ENCODE measurements at places on chromosomes 16 and 17. TPM values are rescaled to one million over a fixed set of nuclear protein-coding genes. Genes with fewer than 3 reads are reported as not detected.

CCL17 gene
- total RNA-seq, result not detected

CCDC102A gene
- 4.2 TPM for total RNA-seq

GNG13 gene
- total RNA-seq, result not detected

ZKSCAN2 gene
- total RNA-seq, result 4.5 TPM

DNA sequence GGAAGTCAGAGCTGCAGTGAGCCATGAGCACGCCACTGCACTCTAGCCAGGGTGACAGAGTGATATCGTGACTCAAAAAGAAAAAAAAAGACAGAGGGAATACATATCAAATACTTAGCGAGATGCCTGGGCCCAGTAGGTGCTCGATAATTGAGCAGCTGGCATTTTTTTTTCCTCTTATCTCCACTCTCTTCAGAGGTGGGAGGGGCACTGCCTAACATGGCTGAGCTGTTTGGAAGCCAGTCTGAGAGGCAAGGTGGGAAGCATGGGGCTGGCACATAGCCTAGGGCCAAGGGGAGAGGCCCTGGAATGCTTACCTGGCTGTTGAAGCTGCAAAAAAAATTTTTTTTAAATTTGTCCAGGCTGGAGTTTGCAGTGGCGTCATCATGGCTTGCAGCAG, 38.4 kb downstream of the HIC1 start:
- no peak for DNase-seq

DNA sequence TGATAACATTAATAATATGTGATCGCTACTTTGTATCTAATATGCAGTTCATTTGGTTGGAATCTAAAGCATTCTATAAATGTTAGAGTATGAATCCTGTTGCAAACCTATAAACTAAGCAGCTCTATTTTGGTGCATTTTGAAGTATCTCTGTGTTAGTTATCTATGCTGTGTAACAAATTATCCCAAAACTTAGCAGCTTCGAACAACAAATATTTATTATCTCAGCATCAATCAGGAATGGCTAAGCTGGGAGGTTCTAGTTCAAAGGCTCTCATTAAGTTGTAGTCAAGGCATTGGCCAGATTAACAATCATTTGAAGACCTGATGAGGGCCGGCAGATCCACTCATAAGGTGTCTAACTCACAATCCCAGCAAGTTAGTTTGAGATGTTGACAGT, 10.1 kb upstream of the MSI2 start:
- DNase-seq, result no peak

DNA sequence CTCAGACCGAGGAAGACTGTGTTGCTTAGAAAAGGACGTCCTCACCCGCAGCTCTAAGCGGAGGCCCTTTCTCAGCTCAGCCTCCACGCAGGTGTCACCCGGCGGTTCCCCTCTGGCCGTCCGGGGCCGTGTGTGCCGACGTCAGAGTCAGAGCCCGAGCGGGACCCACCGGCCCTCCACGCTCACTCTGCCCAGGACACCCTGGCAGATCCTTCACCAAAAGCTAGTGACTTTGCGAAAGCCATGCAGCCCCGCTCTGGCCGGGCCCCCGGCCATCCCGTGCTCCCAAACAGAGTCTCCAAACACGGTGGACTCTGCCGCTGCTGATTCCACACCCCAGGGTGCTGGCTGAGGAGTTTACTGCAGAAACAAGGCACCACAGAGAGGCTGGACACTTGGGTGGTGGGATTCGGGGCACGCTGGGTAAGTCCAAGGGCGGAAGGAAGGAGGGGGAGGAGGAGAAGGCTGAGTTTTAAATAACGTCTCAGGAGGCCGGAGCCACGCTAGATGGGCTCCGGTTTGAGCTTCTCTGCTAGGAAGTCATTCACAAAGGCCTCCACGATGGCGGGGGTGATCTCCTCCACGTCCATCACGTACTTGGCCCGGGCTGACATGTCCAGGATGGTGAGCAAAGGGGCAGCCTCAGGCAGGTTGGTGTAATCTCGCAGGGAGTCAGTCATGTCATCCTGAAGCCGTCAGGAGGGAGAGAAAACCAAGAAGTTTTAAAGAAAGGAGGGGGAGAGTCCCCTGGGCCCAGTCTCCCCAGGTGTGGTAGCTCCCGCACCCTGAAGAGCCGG, 18.5 kb downstream of the MRM3 start:
- no peak for DNase-seq

- DNase-seq, result no peak
Measured at GRCh38 chr16:4633910-4634635, 9.4 kb downstream of the MGRN1 start.

DNA sequence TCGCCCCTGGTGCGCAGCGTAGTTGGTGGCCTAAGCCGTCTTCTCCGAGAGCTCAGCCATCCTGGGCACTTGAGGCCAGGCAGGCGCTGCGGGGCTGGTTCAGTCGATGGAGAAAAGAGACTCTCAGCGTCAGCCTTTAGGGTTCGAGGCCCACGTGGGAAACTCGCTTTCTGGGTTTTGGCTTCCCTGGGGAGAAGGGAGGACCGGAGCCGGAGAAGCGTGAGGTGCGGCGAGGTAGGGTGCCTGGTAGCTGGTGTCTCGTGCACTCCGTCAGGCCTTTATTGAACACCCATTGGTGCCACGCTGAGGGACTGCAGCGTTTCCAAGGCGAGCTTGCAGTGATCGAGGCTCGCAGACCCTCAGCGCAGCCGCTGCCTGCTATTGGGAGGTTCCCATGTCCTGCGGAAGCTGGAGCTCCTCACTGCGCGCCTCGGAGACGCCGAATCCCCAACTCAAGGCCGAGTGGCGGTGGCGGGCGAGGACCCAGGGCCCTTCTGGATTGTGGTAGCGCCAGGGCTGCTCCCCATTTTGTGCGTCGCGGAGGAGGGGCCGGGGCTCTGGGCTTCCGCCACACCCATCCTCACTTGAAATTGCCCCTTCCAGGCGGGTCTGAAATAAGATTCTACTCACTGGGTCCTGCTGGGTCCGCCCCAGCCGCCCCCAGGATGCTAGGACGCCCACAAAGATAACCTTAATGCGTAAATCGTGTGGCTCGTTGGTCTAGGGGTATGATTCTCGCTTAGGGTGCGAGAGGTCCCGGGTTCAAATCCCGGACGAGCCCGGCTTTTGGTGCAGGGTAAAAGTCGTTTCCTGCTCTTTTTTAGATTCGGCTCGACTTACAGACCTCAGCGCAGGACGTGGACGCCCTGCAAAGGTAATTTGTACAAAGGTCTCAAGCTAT, 1.2 kb downstream of the OR1F1 start:
- peak; percentile 72 for DNase-seq

DNA sequence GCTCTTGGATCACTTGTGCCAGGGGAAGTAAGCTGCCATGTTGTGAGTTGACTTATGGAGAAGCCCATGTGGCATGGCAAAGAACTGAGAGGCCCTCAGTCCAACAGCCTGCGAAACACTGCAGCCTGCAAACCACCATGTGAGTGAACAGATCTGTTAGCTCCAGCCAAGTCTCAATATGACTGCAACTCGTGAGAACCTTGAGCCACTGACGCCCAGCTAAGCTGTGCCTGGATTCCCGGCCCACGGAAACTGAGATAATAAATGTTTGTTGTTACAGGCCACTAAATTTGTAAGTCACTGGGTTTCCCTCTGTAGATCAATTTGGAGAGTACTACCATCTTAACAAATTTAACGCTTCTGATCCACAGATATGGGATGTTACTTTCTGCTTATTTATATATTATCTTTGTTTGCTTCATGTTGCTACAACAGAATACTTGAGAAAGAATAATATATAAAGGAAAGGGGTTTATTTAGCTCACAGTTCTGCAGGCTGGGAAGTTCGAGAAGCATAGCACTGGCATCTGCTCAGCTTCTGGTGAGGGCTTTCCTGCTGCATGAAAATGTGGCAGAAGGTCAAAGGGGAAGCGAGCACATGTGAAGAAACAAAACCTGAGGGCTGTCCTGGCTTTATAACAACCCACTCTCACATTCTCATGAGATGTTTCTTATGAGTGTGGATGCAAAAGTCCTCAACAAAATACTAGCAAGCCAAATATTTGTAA, 29.4 kb upstream of the ATP2A3 start:
- no peak for DNase-seq

DNA sequence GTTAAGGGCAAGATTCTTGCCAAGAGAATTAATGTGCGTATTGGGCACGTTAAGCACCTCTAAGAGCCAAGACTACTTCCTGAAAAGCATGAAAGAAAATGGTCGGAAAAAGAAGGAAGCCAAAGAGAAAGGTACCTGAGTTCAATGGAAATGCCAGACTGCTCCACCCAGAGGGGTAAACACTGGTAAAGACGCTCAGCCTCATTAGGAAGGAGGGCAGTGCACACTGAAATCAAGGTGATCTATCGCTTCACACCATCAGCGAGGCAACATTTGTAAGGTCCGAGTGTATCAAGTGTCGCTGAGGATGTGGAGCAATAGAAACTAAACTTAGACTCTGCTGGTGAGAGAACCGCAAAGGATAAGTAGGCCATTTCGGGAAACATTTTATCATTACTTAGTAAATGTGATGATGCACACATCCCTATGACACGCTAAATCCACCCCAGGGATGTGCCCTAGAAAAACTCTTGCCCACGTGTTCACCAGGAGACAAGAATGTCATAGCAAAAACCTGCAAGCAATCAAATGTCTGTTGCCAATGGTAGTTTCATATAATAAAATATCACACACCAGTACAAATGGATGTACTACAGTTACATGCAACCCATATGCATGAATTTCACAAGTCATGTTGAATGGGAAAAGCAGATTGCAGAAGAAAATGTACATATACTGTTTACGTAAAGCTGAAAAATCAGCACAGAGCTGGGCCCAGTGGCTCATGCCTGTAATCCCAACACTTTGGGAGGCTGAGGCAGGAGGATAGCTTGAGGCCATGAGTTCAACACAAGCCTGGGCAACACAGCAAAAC, 23.6 kb downstream of the CNTROB start:
- DNase-seq, result no peak

DNA sequence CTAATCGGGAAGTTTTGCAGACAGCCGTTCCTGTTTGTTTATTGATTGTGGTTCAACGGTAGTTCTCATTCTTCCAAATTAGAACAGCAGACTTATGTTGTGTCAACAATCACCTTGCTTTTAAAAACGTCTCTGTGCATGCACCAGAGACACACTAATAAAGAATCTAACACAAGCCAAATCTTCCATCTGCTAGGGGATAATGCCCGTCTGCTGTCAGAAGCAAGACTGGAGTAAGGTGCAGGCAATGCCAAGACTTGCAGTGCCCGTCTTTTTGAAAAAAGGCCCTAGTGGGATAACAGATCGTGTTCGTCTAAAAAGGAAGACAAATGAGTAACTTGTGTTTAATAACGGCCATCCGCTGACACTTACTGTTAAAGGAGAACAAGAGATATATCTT, 158.4 kb downstream of the KCNJ2 start:
- DNase-seq, result no peak

GRCh38 chr17:56903560-56903959, 10.3 kb downstream of the TRIM25 start:
- no peak for DNase-seq
